ENCODE measurements at places on chromosomes 16 and 17. TPM values are rescaled to one million over a fixed set of nuclear protein-coding genes. Genes with fewer than 3 reads are reported as not detected.
A peak's percentile ranks its signal among the peaks of the same experiment; 100 is the strongest.

- peaks cover 39% of the 10 kb centered on the region for H3K27me3 ChIP-seq
- H3K27ac ChIP-seq = no peak overlapping the region
- no peak for DNase-seq
- no peak overlapping the region for H3K4me3 ChIP-seq
- peaks cover 29% of the 10 kb centered on the region for H3K4me1 ChIP-seq
These were observed 2.9 kb downstream of the SMPD3 start for GRCh38 chr16:68445458-68445857.

Gene ANKRD40CL
- total RNA-seq = not detected

DNA sequence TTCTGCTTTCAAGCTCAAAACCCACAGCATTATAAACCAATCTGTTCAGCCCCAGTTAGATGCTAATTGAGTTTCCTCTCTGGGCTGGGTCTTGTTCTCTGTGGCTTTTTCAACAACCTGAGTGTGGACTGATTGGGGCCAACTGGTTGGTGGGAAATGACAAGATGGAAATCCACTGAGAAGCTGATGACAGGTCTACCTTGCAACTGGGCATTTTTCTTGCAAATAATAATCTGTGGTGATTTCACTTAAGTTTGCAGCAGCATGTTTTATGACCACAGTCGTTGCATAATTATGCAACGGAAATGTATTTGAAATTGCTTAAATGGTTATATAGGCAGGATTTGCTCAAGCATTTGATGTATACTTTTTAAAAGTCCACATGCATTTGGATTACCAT is 69.9 kb downstream of the AKAP1 start:
- no peaks in the 10 kb centered on the region for H3K4me1 ChIP-seq
- no peaks in the 10 kb centered on the region for H3K27me3 ChIP-seq
- no peak overlapping the region for H3K4me3 ChIP-seq
- no peak for DNase-seq
- no peaks in the 10 kb centered on the region for H3K36me3 ChIP-seq
- H3K27ac ChIP-seq = no peak overlapping the region

GRCh38 chr17:82104797-82105416 is 6.9 kb upstream of the FASN start:
- H3K27me3 ChIP-seq = no peaks in the 10 kb centered on the region
- H3K4me1 ChIP-seq = peaks cover 15% of the 10 kb centered on the region
- no peak overlapping the region for H3K4me3 ChIP-seq
- H3K36me3 ChIP-seq = no peaks in the 10 kb centered on the region
- no peak overlapping the region for H3K27ac ChIP-seq

- no peak overlapping the region for H3K4me3 ChIP-seq
- H3K27ac ChIP-seq = no peak overlapping the region
- H3K27me3 ChIP-seq = no peaks in the 10 kb centered on the region
- peak; percentile 92 for DNase-seq
- H3K36me3 ChIP-seq = no peaks in the 10 kb centered on the region
These were observed 17.3 kb upstream of the WFDC1 start for GRCh38 chr16:84277244-84277823.

Gene SPATA22
- not detected for total RNA-seq

- H3K36me3 ChIP-seq = no peaks in the 10 kb centered on the region
- no peaks in the 10 kb centered on the region for H3K27me3 ChIP-seq
- H3K4me3 ChIP-seq = no peak overlapping the region
- H3K4me1 ChIP-seq = no peaks in the 10 kb centered on the region
These were observed 41.5 kb upstream of the MYOCD start for GRCh38 chr17:12624211-12624610.

GRCh38 chr16:11151156-11151884 is 104.7 kb downstream of the SOCS1 start:
- H3K4me1 ChIP-seq = no peaks in the 10 kb centered on the region
- H3K36me3 ChIP-seq = peaks cover 26% of the 10 kb centered on the region
